ENCODE measurements at places on chromosomes 11 and 22. TPM values are rescaled to one million over a fixed set of nuclear protein-coding genes. Genes with fewer than 3 reads are reported as not detected.

The OR10D3 gene
- total RNA-seq: not detected

The TMEM121B gene
- 0.28 TPM for total RNA-seq

The ART1 gene
- total RNA-seq: not detected

The MMP13 gene
- total RNA-seq: not detected

The LDHAL6A gene
- not detected for total RNA-seq

The CXCR5 gene
- total RNA-seq: 0.20 TPM

The CAPN5 gene
- 30.4 TPM for total RNA-seq

The CCDC81 gene
- 0.28 TPM for total RNA-seq

The MS4A12 gene
- not detected for total RNA-seq

The ACRV1 gene
- total RNA-seq: not detected

The OR5A1 gene
- total RNA-seq: not detected

The LRRC10B gene
- 0.12 TPM for total RNA-seq

The MYH9 gene
- 487 TPM for total RNA-seq

The KCNC1 gene
- not detected for total RNA-seq

The KRTAP5-11 gene
- not detected for total RNA-seq

The HEPHL1 gene
- total RNA-seq: 13.0 TPM

The CSTPP1 gene
- 12.6 TPM for total RNA-seq

The ARHGAP20 gene
- 2.6 TPM for total RNA-seq

The PDE3B gene
- total RNA-seq: 0.44 TPM

Data from esophagus mucosa (tissue), 1 donor.